ENCODE measurements at places on chromosomes 7 and 10.
A peak's percentile ranks its signal among the peaks of the same experiment; 100 is the strongest.

GRCh38 chr7:55432939-55433784 lies 68.0 kb downstream of the LANCL2 start:
- no peak for DNase-seq

DNA sequence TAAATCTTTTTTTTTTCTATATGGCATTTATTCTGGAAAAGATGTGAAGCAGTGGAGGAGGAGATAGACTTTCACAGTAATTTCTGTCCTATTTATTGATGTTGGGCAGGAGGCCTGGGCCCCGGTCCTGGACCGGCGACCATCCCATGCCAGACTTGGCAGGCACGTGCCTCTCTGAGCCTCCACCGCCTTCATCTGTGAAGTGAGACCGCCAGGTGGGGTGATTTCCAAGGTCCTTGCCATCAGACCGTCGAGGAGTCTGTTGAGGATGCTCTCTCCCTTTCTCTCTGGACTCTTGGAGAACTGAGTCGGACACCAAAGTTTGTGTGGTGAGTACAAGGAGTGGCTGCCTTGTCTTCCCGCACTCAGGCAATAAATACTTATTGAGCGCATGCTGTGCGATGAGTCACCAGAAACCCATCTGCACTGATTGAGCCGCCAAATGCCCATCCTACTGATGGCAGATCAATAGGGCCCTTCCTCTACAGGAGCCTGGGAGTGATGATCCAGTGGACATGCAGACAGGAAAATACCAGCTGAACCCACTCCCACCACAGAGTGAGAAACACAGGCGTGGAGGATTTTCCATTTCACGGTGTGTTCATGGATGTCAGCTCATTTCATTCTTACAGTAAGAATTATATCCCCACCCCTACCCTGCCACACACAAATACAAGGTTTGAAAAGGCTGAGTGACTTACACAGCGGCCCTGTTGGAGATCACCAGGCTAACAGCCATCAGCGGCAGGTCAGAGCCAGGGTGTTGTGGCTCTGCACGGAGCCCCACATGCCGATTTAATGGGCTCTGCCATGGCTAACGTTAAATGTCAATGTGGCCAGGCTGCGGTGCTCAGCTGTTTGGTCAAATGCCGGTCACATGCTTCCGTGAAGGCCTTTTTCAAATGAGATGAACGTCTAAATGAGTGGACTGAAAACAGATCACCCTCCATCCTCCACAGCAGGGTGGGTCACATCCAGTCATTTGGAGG lies 11.5 kb upstream of the PRKAG2 start:
- DNase-seq: no peak

DNA sequence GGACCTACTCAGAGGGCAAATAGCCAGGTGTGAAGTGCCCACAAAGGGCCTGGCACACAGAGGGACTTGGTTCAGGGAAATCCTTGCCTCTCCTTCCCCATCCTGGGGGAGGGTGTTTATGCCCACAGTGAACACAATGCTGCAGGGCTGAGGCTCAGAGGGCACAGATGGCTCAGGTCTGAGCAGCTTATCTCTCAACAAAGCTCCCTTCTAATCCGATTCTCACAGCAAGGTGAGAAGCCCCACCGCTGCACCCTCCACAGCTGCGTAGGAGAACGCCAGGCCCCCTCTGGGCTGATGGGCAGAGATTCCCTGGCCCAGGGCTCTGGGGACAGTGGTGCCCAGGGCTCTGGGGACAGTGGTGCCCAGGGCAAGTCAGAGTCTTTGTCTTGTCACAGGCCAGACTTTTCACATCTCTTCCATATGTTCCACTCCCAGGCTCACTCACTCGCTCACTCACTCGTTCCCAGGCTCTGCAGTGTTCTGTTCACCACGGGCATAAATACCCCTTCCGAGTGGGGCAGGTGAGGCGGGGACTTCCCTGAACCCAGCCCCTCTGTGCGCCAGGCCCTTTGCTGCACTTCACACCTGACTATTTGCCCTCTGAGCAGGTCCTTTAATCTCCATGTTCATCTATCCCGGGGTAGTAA lies 8.7 kb upstream of the CDHR1 start:
- DNase-seq: no peak

GRCh38 chr10:34275626-34276130 lies 539.4 kb downstream of the PARD3 start:
- DNase-seq: no peak

- DNase-seq: no peak
Observed at GRCh38 chr7:112986256-112987031, 100.2 kb downstream of the GPR85 start.

DNA sequence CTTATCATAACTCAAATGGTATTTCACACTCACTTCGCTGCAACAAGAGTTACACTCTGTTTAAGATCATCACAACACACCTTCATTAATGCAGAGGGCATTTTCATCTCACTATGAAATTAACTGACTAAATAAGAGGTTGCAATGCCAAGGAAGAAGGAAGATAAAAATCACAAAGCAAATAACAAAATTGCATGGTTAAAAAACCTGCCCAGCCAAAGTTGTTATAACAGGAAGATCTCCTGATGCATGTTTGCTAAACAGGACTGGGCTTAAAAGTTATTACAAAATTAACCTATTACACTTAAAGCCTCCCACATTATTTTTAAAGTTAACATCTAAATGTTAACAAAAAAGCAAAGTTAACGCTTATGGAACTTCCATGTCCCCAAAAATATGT lies 11.8 kb downstream of the FAM13C start:
- DNase-seq: no peak

- DNase-seq: no peak
Observed at GRCh38 chr7:68246189-68246633, 1249.6 kb downstream of the TYW1 start.

GRCh38 chr7:132977234-132977633 lies 104.7 kb downstream of the CHCHD3 start:
- no peak for DNase-seq

DNA sequence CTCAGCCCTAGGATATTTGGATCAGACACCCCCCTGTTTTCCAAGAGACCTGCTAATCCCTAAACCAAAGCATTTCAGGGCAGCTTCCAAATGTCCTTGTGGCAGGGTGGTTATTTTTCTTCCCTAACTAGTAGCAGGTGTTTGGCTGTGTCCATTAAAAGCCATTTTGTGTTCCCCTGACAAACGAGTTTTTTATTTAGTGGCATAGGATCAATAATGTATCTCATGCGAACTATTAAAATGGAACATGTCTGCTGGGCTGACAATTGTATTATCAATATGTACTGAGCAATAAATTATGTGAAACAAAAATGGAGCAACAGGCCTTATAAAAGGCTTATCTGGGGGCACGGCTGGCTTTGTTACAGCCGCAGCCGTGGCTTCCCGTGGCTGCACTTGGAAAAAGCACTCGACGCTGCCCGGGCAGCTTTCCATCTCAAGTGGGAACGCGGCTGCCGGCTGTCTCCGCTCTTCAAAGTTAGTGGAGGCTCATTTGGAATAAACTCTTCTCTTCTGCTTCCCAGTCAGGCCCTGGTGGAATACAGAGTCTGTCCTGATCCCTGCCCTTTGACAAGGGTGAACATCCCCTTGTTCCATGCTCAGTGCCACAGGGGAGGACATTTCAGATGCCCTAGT lies 554.3 kb downstream of the TYW1 start:
- DNase-seq: no peak

DNA sequence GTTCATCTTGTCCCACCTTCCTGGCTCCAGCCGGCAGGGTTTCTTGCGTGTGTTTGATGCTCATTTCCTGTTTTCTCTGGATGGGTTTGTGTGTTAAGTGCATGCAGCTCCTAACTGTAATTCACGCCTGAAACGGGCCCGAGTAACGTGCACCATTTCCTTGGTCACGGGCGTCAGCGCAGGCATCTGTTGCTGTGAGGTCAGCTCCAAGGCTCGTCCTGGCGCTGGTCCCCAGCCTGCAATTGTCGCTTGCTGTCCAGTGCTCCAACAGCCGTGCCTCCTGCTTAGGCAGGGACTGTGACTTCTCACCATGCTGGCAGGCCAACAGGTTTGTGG lies 201.1 kb downstream of the GLRX3 start:
- no peak for DNase-seq

DNA sequence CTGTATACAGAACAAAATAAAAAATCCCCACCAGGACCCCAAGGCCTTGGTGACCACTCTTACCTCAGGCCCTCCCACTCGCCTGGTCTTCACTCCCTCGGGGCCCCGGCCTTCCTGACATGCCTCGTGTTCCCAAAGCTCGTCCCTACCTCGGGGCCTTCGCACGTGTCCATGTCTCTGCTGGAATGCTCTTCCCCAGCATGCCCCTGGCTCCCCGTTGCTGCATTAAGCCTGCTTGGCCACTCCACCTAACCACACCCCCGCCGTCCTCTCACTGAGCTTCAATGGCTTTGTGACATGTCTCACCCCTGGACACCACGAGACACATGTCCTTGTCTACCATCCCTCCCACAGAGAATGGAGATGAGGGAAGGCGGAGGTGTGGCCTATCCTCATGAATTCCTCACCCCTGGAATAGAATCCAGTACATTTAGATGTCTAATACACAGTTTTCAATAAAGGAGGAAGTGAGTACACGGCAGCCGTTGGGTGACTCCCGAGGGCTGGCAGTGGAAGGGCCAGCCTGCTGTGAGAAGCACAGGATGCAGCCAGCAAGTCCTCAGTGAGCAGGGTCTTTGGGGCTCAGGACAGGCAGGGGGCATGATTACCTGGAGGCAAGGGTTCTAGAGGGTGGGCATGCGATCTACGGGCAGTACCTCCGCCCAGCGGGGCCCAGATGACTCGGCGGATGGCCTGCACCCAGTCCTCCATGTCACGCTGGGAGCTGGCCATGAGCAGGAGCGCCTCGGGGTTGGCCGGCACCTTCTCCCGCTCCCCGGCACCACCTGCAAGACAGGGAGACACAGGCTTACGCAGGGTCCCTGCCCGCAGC lies 125.7 kb downstream of the ARHGAP22 start:
- no peak for DNase-seq

- no peak for DNase-seq
Observed at GRCh38 chr10:90969121-90969534, 48.2 kb upstream of the ANKRD1 start.

DNA sequence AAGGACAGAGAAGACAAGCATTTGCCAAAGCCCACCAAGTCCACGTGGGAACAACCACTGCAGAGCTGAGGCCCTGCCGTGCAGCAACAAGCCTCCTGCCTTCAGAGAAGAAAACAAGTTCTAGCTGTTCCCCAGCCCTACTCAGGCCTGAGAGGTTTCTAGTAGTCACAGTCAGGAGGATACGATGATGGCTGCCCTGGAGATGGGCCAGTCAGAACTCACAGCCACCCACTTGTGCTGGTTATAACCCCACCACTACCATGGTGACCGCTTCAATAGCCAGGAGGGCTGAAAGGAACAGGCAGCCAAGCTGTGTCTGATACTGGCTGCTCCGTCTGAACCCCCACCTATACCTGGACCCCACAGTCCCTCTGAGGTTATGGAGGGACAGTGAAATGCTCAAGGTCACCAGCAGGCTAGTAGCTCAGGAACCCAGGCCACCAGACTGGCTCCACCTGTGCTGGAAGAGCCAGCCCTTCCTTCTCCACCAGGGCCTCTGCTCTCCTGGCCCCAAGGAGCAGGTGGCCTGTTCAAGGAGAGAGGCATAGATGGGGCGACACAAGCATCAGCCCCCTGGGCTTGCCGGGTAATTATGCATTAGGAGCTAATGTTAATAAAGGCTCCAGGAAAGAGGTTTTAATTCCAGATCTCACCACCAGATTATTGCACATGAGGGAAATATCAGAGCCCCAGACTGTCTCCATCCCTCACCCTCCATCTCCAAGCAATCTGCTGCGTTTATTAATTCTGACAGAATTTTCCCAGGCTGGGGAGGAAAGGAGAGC lies 125.8 kb upstream of the PCBD1 start:
- no peak for DNase-seq

DNA sequence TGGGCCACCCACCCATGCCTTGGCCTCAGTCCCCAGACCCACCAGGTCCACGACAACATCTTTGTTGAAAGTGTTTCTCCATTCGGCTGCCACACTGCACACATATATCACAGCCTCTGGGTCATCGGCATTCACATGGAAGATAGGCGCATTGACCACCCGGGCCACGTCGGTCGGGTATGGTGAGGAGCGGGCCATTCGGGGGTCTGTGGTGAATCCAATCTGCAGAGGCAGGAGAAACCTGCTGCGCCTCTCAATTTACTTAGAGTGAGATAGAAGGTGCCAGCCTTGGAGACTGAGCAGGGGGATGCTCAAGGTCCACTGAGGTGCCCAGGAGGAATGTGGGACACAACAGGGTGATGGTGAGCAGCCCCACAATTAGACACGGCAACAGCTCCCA lies 16.4 kb downstream of the OGDHL start:
- no peak for DNase-seq

DNA sequence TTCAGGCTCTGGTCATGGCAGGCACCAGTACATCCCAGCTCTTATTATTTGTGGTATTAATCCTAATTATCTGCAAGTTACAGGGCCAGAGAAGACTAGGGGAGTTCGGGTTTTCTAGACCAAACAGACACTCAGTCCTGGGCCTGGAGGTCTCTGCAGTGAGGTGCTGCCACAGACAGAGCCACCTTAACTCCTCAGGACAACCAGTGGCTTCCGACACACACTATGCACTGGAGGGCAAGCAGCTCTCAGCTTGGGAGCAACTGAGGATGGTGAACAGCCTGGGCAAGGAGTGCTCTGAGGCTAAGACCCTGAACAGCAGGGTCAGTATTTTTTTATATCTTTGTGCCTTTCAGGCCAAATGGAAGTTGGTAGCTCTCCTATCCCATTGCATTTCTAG lies 19.0 kb downstream of the ACTA2 start:
- no peak for DNase-seq

- no peak for DNase-seq
Observed at GRCh38 chr10:124000792-124001201, 92.6 kb downstream of the CHST15 start.

DNA sequence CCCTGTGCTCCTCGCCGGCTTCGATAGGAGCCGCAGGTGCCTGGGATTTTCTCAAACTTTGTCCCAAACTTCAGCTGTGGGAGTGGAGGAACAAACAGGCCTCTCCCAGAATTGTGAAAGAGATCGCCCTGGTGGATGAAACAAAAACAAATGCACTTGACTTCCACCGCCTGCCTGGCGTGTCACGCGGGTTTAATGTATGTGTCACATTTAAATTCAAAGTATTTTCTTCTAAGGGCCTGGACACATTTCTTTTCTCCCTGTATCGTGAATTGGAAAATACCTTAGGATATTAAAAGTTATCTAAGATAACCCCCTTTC lies 694 bp upstream of the WASL start:
- DNase-seq: peak; percentile 5

DNA sequence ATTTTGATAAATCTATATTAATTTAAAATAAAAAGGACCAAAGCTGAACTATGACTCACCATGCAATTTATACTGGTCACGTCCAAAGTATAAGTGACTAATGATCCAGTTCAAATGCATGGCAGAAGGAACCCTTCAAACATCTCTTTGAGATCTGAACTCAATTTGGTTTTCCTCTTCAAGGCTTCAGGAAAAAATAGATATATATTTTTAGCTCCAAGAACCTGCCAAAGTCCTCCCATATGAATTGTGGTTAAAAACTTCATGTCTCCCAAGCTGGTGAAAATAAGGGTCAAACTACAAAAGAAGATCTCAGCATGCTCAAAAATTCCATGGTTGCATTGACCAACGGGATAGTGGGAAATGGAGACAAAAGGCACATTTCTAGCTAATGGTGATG lies 34.6 kb upstream of the PDE1C start:
- DNase-seq: no peak

- no peak for DNase-seq
Observed at GRCh38 chr7:96532428-96532935, 177.2 kb downstream of the SEM1 start.

All from effector memory CD8-positive, alpha-beta T cell (primary cell).